ENCODE measurements at places on chromosomes 3 and 15. TPM values are rescaled to one million over a fixed set of nuclear protein-coding genes. Genes with fewer than 3 reads are reported as not detected.

Gene NECTIN3
- total RNA-seq: 3.7 TPM

- peak; percentile 9 for DNase-seq
These were observed 86.2 kb upstream of the PIAS1 start for GRCh38 chr15:67967871-67968431.

DNA sequence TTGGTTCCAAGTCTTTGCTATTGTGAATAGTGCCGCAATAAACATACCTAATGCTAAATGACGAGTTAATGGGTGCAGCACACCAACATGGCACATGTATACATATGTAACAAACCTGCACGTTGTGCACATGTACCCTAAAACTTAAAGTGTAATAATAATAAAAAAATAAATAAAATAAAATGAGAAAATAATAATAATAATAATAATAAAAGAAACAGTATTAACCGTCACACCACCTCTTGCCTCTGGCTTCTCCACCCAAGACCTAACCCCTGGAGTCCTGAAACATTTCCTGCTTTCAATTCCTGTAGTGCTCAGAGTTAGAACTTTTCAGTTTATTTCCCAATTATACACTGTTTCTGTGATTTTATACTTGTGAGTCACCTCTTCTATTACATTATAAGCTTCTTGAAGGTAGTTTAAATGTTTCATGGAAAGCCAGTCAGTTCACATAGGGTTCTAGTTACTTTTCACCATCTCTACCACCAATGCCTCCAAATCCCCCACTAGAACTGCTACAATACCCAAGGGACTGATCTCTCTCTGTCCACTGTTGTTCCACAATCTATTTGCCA, 18.4 kb upstream of the GHSR start:
- DNase-seq: no peak

- no peak for DNase-seq
These were observed 203.3 kb upstream of the LMCD1 start for GRCh38 chr3:8298021-8298954.

Gene AMOTL2
- total RNA-seq: not detected

- DNase-seq: peak; percentile 10
These were observed 499 bp downstream of the ALDH1A2 start for GRCh38 chr15:58064980-58065444.

Gene CAPN3
- 10.8 TPM for total RNA-seq

Gene NGLY1
- total RNA-seq: 93.5 TPM

Gene RTP3
- total RNA-seq: not detected

Gene PLA2G4E
- total RNA-seq: not detected

DNA sequence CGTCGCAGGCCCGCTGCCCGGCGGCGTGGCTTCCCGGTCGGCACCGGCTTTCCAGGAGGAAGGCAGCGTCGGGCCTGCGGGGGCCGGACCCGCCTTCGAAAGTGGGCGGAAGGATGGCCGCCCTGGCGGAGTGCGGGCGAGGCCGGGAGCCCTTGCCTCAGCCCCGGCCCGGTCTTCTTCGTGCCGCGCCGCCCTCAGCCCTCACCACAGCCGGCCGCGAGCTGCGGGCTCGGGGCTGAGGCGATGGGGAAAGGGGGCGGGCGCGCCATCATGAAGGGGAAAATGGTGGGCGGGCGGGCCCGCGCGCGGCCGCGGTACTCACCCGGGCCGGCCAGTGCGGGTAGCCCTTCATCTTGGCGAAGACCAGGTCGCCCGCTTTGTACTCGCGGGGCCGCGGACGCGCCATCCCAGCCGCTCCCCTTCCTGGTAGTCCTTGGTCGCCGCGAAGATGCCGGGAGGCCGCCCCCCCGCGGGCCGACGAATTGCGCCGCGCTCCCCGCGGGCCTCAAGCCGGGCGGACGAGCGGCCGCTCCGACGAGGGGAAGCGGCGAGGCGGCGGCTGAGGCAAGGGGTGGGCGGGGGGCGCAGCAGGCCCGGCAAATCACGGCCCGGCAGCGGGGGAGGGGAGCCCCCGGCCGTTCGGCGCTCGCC, 489 bp downstream of the HDGFL3 start:
- DNase-seq: peak; percentile 34

DNA sequence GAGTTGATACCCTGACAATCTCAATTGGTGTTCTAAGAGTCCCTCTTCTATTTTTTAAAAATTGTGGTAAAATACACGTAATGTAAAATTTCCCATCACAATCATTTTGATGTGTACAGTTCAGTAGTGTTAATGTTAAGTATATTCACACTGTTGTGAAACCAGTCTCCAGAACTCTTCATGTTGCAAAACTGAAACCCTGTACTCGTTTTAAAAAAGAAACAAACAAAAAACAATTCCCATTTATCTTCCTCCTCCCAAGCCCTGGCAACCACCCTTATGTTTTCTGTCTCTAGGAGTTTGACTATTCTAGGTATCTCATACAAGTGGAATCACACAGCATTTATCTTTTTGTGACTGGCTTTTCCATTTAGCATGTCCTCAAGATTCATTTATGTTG, 28.7 kb upstream of the ALPK3 start:
- DNase-seq: no peak

DNA sequence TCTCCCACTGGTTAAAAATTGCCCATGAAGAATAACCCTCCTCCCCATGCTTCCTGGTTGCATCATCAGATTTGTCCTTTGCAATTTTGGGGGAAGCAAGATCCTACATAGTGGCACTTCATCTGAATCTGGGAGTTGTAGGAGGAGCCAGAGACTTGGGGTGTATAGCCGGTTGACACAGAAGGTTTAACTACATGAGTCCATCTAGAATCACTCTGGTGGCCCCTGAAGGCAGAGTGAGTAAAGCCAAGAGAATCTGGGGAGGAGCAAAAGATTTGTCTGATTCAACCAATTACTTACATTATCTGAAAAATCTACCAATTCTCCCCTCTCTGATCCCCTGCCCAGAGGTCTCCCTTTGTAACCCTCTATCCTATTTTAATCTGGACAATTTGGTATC, 50.1 kb downstream of the SYN2 start:
- no peak for DNase-seq

Measured in natural killer cell (primary cell).